ENCODE measurements at places on chromosomes 6 and 20. TPM values are rescaled to one million over a fixed set of nuclear protein-coding genes. Genes with fewer than 3 reads are reported as not detected.

DNA sequence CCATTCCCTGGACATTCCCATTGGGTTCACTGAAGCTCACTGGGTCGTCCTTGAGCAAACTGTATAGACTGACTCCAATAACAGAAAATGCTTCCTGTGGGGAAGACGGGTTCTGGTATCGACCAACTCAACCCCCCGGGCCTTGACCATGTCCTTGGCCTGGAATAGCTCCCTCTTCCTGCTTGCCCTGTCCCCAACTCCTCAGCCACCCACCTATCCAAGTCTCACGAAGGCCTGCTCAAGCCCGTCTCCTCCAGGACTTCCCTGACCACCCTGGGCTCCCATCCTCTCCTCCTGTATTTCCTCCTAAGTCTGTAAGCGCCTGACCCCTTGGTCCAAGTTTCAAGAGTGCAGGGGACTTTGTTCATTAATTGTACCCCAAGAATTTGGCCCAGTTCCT is 2.8 kb upstream of the HMGA1 start:
- no peak for DNase-seq

GRCh38 chr6:124867121-124867520 is 95.1 kb upstream of the RNF217 start:
- DNase-seq: no peak

DNA sequence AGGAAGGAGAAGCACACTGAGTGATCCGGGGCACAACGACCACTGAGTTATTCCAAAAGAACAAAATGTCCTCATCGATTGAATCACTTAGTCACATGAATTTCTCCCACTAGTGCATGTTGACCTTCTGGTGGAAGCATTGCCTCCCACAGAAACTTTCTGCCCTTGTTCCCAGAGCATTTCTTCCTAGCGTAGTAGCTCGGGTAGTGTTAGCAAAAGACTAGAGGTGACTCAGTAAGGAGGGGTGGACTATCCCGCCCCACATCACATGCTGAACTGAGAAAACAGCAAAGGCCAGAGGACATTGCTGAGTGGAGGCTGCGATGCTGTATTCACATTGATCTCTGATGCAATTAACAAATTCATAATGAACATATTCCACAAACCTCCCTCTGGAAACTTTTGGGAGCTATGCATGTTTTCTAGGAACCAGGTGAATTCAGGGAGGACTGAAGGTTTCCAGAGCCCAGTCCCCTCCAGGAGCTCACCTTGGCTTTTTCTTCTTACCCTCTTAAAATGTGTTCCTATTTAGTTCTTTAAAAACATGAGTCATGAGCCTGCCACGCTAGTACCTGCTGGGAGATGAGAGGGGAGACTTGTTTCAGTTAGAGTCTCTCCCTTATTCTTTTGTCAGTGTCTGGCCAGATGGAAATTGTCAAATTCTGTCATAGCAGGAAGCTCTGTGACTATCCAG is 507.9 kb downstream of the CDH26 start:
- DNase-seq: no peak

GRCh38 chr6:107815846-107816245 is 8.3 kb downstream of the SCML4 start:
- no peak for DNase-seq

DNA sequence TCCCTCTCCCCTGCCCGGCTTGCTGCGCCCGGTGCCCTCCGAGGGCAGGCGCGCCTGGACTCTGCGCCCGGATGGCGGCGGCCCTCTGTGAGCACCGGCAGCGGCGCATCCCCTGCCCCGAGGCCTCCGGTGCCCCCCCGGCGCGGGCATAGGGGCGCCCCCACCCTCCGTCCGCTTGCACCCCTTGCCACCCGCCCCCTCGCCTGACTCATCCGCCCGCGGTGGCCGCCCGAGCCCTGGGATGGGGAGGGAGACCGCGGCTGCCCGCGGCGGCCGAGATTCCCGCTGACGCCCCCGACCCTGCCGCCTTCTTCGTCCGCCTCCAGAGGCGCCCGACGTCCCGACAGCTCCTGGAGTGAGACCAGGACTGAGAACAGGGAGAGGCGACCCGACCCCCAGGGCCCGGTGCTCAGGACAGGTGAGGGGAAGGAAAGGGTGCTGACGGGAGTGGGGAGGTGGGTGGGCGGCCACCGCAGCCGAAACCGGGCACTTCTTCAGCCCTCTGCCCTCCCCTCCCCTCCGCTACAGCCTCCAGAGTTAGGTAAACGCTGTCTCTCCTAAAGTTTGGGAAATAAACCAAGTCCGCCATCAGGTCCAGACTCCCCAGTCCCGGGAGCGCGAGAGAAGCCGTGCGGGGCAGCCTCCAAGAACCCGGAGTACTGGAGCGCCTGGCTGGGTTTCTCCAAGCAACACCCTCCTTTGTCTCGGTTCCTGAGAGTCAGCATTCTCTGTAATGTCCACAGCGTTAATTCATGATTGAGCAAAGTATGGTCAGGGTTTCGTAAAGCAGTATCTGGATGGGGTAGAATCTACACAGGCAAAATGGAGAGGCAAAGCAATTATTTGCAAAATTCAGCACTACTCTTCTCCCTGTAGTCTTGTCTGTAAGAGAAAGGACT is 539 bp downstream of the TMEM200A start:
- DNase-seq: peak; percentile 62

GRCh38 chr6:99887066-99887465 is 107.0 kb downstream of the MCHR2 start:
- no peak for DNase-seq

UBE2C gene
- total RNA-seq: 124 TPM

- no peak for DNase-seq
Observed at GRCh38 chr6:122749451-122750050, 30.0 kb upstream of the FABP7 start.

SLC35D3 gene
- total RNA-seq: not detected

- no peak for DNase-seq
Observed at GRCh38 chr6:112253841-112254816, at the start of gene LAMA4. LAMA4 (minus strand) TSS chr6:112254567; CDS start chr6:112254150, 417 bp downstream.

DNA sequence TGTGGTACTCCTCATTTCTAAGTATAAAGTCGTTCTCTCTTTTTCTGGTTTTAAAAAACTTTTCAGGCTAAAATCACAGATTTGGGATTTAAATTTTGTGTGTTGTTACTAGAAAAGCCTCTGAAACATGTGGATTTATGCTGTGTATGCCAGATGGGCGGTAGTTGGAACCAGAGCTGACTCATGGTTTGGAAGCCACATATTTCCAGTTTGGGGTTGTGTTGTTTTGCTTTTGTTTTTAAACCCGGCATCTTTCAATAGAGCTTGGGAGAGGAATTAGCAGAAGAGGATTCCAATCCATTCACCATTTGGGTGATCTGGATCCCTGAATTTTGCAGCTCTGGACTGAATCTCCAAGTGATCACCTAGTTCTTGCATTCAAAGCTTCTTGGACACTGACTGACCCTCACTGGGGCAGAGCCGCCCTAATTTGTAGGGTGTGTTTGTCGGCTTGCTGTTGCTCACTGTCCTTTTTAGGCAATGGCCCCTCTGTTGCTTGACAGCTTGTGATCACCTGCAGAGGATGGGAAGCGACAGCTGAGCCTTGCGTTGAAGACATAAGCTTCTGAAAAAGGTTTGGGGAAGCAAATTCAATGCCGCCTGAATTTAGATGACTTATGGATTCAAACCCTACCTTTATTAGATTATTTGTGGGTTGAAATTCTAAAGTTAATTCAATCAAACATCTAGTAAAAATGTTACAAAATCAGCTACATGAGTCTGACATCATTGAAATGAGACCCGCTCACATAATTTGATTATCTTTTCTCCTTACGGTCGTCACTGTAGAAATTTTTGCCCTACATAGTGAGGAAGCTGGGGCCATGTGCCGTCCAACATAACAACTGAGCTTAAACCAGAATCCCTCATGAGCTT is 79.9 kb upstream of the CD83 start:
- DNase-seq: no peak
